ENCODE measurements at places on chromosomes 12 and 14.

DNA sequence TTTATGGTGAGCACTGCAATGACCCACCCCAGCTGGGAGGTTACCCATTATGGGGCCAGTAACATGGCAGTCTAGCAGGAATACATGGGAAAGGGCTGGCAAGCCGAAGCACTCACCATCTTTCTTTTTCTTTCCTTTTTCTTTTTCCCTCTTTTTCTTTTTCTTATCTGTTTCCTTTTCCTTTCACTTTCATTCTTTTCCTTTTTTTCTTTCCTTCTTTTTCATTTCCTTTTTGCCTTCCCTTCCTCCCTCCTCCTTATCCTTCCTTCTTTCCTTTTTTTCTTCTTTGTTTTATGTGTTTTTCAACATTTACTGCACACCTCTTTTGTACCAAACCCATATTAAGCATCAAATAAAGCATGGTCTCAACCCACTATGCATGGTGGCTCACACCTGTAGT lies 501.1 kb downstream of the MED13L start:
- no peak for DNase-seq

GRCh38 chr12:48542300-48542928 lies 17.0 kb downstream of the OR8S1 start:
- peak; percentile 65 for DNase-seq

- DNase-seq: no peak
Measured at GRCh38 chr12:3641428-3642018, 111.4 kb downstream of the CRACR2A start.

DNA sequence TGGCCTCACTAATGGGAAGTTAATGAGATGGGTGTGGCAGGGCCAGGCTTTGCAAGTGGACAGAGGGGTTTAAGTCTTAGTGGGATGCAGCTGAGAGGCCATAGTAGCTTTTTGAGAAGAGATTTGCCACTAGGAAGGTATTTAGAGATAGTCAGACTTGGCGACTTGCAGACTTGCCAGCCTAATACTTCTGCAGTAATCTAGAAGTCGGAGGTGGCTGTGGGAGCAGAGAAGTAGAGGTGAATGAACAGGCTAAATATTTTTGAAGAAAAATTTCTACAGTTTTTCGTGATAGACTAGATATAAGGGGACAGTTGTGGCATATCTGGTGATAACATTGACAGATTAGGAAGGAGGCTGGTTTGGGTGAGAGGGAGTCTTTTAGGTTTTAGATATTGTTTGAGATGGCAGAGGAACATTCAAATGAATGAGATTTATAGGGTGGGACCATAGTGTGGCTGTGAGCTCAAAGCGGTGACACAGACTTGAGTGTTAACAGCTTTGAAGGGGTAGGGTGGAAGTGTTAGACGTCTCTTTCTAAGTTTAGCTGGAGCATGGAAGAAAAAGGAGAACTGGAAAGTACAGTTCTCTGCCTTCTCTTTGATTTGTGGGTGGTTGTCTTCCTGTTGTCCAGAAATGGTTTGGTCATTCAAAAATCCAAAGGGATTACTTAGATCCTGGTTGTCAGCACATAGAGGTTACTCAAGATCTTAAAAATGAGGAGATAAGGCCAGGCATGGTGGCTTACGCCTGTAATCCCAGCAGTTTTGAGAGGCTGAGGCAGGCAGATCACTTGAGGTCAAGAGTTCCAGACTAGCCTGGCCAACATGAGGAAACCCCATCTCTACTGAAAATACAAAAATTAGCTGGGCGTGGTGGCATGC lies 44.9 kb downstream of the MAPKAPK5 start:
- DNase-seq: no peak

DNA sequence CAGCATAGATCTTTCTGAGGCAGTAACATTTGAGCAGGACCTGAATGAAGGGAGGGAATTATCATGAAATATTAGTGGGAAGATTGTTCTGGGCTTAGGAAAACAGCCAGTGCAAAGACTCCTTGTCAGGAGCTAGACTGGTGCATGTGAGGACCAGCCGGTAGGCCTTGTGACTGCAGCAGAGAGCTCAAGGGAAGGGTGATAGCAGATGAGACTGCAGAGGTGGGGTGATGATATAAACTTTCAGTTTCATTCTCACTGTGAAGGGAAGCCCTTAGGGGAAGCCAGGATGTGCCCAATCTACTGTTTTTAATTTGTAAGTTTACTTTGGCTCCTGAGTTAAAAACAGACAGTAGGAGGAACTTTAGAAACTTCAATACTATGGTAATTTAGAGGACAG lies 12.4 kb downstream of the IL22 start:
- peak; percentile 63 for DNase-seq

- no peak for DNase-seq
Measured at GRCh38 chr14:79407572-79407971, 803.7 kb downstream of the DIO2 start.

GRCh38 chr12:69569236-69569635 lies 16.0 kb upstream of the CCT2 start:
- no peak for DNase-seq

DNA sequence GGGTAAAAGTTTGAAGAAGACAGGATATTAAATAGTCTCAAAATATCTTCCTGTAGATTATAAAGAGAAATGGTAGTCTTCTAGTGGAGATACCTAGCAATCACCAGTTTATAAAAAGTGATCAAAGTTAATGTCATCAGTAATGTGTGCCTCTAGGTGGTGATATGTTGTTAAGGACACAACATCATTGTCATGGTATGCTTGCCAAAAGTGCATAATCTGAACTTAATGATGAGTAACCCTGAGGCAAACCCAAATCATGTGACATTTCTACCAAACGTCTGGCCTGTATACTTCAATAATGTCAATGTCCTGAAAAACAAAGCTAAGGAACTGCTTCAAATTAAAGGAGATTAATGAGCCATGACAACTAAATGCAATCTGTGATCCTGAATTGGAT lies 214.7 kb downstream of the PHLDA1 start:
- DNase-seq: no peak

All from activated T-cell treated with anti-CD3 and anti-CD28 coated beads, Interleukin-2, amount 50 U/mL, for 24 hours (primary cell).